ENCODE measurements at places on chromosomes 1 and 21.

DNA sequence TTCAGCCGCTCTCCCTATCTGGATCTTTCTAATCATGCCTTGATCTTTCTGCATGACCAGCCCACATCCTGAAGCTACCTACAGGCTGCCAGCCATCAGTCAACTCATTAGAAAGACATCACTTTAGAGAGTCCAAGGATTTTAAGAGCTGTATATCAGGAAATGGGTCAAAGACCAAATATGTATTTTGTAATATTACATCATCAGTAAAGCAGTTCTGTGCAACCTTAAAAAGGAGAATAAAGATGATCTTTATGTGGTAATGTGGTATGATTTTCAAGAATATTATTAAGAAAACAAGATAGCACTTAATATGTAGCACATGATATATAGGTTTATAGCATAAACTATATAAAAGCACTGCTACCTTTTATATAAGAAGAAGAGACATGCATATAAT is 47.6 kb downstream of the SLC30A7 start:
- DNase-seq = no peak

DNA sequence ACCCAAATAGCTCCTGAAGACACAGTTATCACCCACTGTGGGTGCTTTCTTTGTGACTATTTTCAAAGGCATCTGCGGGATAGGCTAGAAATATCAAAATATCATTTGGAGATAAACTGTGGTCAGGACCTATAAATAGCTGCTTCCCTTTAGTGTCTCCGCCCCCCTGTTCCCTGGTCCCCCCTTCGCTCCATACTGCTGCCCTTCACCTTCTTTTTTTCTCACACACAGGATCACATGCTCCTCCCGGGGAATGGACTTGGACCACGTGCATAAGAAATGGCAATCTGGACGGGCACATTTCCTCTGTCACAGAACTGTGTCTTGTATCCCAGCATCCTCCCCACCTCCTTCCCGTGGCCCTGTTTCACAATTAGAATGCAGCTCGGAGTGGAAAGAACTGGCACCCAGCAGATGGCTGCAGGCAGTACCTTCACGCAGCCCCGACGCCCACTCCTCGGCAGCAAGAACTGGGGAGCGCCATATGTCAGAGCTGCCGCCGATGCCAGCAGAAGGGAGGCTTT is 68.8 kb upstream of the SSX2IP start:
- no peak for DNase-seq

DNA sequence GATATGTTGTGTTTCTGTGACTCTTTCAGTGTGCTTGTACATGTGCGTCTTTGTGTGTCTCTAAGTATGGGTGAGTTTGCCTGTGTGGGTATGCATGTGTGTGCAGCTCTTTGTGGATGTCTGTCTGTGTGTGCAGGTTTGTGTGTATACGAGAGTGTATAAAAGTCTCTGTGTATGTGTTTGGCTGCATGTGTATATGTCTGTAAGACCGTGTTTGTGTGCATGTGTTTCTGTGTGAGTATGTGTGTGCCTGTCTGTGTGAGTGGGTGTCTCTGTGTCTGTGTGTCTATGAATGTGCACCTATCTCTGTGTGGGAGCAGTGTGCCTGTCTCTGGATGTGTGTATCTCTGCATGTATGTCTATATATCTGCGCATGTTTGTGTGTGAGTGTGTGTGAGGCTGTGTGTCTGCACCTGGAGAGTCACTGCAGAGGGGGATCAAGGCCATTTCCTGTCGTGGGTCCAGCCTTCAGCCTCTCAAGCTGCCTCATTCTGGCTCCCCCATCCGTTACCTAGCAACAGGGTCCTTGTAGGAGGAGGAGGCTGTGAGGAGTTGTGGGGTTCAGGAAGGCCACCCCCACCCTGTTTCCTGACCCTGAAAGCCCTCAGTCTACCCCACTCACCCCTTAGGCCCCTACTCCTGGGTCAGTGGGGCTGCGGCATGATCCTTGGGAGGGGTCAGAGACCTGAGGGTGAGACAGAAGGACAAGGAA is 10.4 kb downstream of the FGR start:
- DNase-seq = no peak

- no peak for DNase-seq
Observed at GRCh38 chr1:229582011-229582694, 23.6 kb upstream of the ABCB10 start.

DNA sequence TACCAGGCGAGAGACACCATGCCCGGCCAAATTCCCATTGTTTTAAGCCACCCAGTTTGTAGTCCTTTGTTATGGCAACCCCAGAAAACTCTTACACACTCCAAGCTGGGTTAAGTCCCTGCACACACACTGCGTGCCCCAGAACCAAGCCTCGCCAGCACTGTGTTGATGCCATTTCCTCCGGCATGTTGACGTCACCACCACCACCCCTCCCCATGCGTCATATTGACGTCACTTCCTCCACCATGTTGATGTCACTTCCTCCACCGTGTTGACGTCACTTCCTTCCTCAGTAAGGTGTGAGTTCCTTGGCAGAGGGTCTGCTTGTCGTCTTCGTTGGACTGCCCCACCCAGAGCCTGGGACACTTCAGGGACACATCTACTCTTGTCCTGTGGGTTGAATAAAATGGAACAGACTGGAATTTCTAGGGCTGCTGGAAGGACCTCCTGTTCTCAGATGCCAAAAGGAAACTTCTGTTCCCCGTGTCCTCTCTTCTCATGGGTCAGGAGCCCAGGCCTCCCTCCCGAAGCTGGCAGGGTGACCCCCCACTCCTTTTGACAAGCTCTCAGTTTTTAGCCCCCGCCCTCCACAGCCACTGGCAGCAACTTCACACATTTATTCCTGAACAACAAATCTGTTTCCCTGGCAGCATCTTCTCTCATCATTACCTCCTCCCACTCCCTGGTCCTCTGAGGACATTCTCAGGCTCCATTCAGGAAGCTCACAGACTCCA is 643.3 kb downstream of the NPHP4 start:
- DNase-seq = no peak

DNA sequence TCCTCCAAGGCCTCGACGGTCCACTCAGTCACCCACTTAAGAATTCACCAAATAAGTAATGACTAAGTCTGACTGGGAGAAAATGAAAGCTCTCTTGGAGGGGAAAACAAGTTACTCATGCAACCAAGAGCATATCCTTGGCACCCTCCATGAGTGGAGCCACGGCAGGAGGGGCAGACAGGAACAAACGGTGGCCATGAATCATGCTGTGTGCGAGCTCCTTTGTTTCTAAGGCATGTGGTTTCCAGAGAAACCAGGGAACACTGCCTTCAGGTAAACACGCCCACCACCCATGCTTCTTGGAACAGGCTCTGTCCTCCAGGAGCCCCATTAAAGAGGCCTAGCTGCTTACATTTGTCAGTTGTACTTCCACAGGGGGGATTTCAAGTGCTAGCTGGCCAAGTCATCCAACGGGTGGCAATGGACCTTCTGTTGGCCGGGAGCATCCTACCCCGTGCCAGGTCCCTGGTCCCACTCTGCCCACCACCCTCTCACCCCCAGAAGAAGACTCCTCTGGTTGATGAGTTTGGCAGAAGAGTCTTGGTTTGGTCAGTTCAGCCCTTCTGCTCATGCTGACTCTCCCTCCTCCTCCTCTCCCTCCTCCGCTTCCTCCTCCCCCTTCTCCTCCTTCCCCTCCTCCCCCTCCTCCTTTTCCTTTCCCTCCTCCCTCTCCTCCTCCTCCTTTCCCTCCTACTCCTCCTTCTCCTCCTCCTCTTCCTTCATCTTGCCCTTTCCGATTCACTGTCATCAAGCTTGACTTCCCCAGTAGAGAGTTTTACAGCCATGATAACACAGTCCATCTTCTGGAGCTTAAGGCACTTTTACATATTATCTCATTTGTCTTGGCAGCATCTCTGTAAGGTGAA is 107.6 kb downstream of the CCDC185 start:
- DNase-seq = no peak

GRCh38 chr1:111747947-111748346 is 7.8 kb upstream of the DDX20 start:
- no peak for DNase-seq

DNA sequence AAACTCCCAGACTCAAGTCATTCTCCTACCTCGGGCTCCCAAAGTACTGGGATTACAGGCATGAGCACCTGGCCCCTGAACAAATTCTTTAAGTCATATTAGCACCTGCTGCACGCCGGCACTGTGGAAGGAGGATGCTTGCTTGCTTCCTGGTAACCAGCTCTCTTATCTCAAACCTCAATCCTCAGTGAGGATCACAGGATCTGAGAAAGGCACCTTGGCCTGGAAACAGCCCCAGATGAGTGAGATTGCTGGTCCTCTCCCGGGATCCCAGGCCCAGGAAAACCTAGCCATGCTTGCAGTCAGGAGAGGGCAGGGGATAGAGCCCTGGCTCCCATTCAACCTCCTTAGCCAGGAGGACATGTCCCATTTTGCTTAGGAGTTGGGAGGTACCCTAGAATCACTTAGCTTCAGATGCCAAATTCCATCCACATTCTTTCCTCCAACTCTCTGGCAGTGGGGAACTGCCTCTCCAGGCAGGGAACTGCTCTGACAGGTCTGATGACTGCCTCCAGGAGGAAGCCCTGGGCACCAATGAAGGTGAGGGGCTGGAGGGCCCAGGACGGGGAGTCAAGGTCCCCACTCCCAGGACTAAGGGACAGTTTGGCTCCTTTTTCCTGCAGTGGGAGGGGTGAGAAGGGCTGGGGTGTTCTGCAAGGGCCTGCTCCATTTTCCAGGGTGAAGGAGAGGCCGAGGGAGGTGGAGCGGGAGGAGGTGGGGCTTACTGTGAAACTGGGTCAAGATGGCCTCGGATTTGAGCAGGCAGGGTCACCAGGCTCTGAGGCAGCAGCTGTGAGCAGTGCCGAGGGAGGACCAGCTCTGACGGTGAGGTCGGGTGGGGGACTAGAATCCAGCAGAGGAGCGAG is 9.5 kb downstream of the GPR37L1 start:
- no peak for DNase-seq

DNA sequence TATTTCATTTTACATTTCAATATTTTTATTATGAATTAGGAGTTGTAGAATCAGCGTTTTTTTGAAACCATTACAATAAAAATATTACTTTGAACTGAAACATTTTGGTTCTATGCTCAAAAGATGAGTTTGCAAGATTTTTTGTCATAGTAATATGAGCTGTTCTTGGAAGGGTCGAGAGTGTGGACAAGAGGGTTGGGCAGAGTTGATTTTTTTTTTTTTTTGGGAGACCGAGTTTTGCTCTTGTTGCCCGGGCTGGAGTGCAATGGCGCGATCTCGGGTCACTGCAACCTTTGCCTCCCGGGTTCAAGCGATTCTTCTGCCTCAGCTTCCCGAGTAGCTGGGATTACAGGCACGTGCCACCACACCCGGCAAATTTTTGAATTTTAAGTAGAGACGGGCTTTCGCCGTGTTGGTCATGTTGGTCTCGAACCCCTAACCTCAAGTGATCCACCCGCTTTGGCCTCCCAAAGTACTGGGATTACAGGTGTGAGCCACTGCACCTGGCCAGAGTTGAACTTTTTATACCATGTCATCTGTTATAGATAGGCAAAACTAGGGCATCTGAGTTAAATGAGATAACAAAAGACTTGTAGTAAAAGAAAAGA is 3.3 kb downstream of the CACYBP start:
- no peak for DNase-seq

GRCh38 chr1:184298440-184299405 is 88.1 kb upstream of the C1orf21 start:
- DNase-seq = no peak

GRCh38 chr1:55259911-55260609 is 44.9 kb upstream of the USP24 start:
- DNase-seq = no peak

DNA sequence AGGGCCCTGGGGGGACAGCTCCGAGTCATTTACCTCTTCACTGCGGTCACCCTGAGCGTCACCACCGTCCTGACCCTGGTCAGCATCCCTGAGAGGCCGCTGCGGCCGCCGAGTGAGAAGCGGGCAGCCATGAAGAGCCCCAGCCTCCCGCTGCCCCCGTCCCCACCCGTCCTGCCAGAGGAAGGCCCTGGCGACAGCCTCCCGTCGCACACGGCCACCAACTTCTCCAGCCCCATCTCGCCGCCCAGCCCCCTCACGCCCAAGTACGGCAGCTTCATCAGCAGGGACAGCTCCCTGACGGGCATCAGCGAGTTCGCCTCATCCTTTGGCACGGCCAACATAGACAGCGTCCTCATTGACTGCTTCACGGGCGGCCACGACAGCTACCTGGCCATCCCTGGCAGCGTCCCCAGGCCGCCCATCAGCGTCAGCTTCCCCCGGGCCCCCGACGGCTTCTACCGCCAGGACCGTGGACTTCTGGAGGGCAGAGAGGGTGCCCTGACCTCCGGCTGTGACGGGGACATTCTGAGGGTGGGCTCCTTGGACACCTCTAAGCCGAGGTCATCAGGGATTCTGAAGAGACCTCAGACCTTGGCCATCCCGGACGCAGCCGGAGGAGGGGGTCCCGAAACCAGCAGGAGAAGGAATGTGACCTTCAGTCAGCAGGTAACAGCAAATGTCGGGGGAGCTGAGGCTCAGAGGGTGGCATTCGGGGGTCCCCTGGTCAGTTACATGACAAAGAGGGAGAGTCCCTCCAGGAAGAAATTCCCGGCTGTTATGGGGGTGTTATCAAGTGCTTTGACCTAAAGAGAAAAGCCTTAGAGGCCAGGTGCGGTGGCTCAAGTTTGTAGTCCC is 12.6 kb downstream of the SLC45A1 start:
- DNase-seq = no peak

- no peak for DNase-seq
Observed at GRCh38 chr1:195594322-195594721, 1013.9 kb downstream of the KCNT2 start.

DNA sequence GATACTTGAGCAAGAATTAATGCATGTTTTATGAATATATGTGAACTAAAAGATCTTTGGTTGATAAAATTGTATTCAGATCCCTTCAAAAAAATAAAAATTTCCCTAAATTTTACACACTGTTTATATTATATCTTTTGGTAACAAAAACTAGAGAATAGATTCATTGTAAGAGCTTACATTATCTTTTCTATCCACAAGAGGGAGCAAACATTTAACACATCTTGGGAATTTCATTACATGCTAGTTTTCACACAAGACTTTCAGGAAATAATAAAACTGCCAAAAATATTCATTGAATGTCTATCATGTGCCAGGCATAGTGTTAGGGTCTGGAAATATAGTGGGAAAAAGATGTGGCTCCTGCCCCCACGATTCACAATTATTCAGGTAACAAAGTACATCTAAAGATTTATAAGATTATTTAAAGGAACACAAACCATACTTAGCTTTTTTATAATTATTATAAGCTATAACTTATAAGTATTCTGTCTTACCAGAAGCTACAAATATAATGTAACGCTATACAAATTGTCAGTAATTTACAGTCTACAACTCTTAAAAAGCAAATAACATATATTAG is 30.6 kb downstream of the FAF1 start:
- no peak for DNase-seq

- DNase-seq = no peak
Observed at GRCh38 chr1:196302981-196303380, 305.3 kb downstream of the KCNT2 start.

GRCh38 chr1:25051504-25051903 is 121.4 kb upstream of the RUNX3 start:
- no peak for DNase-seq

GRCh38 chr21:44463724-44464123 is 8.4 kb downstream of the LRRC3 start:
- DNase-seq = no peak

DNA sequence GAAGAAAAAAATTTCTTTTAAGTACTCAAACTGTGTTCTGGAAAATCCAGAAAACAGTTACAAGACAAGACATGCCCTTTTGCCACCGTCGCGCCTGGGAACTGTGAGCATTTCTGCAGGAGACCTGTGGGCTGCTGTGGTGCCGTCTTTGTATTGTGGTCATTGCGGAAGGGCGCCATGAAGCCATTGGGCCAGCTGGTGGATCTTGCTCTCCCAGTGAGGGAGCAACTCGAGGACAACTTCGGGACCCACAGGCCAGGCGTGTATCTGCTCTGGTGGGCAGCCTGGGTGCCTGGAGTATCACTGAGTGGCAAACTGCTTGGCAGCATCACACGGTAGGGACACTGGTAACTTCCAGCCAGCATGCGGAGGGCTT is 3.8 kb upstream of the THEMIS2 start:
- no peak for DNase-seq
